Left ventricle myocardium inferior (tissue), 1 donor: ENCODE measurements at places on chromosomes 7 and 10. TPM values are rescaled to one million over a fixed set of nuclear protein-coding genes. Genes with fewer than 3 reads are reported as not detected.
A peak's percentile ranks its signal among the peaks of the same experiment; 100 is the strongest.

The MKX gene
- total RNA-seq, result 0.22 TPM

The RAB19 gene
- not detected for total RNA-seq

- DNase-seq, result no peak
Observed at GRCh38 chr7:91343996-91344629, 79.9 kb downstream of the FZD1 start.

- no peak for DNase-seq
Observed at GRCh38 chr7:90931986-90932916, 332.0 kb upstream of the FZD1 start.

GRCh38 chr7:47446871-47447466 is 134.9 kb downstream of the TNS3 start:
- DNase-seq, result no peak

DNA sequence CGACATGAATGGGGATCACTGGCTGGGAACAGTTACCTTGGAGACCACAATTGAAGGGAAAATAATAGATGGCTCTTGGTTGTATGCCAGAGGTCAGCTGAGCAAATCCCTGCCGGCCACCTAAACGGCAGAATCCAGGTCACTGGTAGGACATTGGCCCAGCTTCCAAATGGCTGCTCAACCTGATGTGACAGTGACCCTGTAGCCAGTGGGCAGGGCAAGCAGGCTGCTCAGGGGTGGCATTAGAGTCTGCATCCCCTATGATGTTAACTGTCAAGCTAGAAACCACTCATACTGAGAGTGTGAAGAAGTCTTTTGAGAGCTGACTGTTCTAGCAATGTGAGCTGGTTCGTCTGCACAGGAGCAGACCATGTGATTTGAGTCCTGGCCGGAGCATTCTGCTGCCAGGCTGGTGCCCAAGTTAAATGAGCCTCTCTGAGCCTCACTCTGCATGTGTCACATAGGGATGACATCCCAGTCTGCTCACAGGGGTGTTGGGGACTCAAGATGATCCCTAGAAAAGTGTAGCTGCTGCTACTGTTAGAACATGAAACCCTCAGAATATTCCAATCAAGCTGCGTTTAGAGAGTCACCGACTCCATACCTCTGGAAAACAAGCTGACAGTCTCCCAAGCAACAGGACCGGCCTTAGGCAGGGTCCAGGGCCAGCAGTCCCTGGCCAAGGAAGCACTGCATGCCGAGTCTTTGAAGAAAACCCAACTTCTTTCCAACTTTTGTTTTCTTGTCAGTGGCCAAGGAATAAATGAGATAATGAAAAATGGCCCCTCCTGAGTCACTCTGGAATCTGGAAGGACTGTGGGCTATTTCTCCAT is 69.7 kb downstream of the VWA2 start:
- DNase-seq, result no peak

DNA sequence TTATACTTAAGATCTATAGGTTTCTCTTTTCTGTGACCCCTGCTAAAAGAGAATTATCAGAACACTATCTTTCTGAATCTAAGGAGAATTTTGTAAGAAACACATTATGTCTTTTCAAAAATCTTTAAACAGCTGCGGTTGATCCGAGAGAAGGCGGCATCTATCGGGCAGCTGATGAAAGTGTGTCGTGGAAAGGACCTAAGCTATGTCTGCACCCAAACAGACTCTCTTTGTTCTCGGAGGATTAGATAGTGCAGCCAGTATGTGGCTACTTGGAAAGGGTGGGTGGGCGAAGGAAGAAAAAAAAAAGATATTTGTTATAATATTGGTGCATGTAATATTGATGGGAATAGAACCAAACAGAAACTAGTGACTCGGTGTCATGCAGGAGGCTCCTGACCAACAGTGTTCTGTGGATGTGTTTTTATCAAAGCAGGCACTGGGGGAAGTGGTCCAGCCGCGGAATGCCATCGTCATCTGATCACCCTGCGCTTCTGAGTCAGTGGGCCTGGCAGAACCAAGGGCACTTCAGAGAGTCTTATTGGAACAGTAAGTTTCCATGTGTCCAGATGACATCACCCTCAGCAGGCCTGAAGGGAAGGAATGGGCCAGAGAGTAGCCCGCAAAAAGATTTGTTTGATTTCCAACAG is 509.7 kb upstream of the AKR1E2 start:
- DNase-seq, result peak; percentile 34

- no peak for DNase-seq
Observed at GRCh38 chr7:138303230-138304070, 156.6 kb upstream of the TRIM24 start.

DNA sequence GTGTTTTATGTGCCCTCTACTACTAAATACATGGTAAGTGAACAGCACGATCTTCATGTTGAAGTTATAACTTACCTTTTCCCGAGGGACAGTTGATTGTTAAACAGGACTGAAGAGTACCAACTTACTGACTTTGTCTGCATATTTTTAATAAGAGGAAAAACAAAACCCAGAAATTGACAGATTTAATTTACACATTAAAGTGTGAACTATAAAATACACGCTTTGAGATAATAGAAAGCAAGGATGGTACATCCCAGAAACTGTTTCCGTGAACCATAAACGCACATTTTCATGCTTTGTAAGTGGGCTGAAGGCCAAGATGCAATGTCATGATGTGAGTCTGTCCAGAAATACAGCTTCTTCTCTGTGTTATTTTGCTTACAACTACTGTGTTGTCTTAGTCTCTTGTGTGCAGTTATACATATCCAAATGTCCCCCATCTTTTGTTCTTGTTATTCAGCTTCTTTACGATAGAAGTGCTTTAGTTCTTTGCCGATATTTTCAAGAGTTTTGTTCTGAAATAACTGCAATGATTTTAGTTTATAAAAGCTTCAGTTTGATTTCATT is 190.1 kb downstream of the MLLT10 start:
- DNase-seq, result no peak

GRCh38 chr10:114304571-114305421 is 65.7 kb downstream of the VWA2 start:
- DNase-seq, result peak; percentile 40

The IDI2 gene
- 0.33 TPM for total RNA-seq

DNA sequence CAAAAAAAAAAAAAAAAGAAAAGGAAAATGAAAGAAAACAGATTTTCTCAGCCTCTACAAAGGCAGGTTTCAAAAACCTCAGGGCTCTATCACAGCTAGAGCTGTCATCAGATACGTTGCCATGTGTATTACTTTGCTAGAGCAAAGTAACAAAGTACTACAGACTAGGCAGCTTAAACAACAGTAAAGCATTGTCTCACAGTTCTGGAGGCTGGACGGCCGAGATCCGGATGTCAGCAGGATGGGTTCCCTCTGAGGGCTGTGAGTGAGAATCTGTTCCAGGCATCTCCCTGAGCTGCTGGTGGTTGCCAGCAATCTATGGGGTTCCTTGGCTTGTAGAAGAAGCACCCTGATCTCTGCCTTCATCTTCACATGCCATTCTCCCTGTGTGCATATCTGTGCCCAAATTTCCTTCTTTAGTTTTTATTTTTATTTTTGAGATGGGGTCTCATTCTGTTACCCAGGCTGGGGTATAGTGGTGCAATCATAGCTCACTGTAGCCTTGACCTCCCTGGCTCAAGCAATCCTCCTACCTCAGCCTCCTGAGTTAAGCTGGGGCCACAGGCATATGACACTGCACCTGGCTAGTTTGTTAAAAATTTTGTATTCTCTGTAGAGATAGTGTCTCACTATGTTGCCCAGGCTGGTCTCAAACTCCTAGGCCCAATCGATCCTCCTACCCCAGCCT is 48.9 kb upstream of the KDM7A start:
- DNase-seq, result no peak

The LBX1 gene
- not detected for total RNA-seq

DNA sequence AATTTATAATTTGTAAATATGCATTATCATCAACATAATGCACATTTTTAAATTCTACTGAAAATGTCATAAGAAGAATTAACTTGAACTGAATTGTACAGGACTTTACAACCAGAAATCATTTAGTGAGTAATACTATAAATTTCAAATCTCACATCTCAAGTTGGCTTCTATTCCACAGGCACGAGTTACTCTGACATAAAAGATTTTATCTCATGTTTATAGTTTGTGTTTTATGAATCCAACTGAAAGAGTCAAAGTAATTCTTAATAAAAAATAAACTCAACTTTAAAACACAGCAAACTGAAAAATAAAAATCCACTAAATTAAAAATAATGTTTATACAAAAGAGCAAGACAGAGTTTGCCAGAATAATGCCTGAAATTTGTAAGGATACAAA is 129.2 kb downstream of the CD36 start:
- no peak for DNase-seq

- no peak for DNase-seq
Observed at GRCh38 chr10:77196614-77197013, 441.0 kb downstream of the KCNMA1 start.

The HOXA4 gene
- not detected for total RNA-seq

- no peak for DNase-seq
Observed at GRCh38 chr10:2143213-2143835, 406.0 kb upstream of the ADARB2 start.

DNA sequence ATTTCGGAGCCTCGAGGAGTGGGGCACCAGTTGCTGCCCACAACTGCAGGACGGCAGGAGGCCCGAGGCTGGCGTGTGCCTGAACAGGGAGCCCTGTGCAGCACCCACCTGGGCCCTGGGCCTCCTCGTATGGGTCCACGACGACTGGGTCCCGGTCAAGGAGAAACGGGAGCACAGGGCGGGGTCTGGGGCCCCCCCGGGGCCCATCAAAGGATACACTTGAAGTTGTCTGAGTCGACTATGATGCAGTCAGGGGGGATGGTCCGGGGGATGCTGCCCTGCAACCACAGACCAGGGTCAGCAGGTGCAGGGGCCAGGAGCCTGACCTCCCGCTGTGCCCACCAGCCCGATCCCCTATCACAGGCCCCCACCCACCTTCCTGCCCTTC is 28.5 kb upstream of the NKX6-2 start:
- DNase-seq, result peak; percentile 7

DNA sequence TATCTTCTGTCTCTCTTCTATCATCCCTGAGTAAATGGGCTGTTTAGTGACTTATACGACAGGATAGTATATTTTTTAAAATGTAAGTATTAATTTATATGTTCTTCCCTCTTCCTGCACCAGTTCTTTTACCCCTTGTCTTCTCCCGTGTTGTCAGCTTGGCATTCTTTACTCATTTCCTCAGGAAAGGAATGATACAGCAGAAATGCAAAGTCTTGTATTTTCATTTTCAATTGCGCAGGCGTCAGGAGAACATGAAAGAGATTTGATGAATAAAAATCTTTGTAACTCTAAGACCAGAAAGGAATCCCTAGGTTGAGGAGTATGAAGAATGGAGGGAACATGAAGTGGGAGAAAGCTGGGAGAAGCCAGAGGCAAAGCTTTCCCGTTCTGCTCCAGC is 18.8 kb upstream of the VPS41 start:
- no peak for DNase-seq

The BTBD16 gene
- total RNA-seq, result not detected

GRCh38 chr7:133542209-133542780 is 289.4 kb downstream of the EXOC4 start:
- DNase-seq, result no peak

DNA sequence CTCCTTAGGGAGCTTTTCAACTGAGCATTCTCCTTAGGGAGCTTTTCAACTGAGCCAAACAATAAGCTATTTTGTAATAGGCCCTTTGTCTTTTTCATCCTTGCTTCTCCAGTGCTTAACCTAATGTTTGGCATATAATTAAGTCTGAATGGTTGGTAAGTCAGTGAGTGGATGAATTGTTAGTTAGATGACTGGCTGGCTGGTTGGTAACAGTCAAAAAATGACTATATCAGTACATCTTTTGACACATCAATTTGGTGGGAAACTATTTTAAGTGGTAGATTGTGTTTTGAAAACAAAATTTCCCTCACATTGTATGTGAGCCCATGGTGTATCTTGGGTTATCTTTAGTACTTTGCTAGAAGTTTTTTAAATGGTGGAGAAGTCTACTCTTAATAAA is 16.4 kb downstream of the ING3 start:
- no peak for DNase-seq

DNA sequence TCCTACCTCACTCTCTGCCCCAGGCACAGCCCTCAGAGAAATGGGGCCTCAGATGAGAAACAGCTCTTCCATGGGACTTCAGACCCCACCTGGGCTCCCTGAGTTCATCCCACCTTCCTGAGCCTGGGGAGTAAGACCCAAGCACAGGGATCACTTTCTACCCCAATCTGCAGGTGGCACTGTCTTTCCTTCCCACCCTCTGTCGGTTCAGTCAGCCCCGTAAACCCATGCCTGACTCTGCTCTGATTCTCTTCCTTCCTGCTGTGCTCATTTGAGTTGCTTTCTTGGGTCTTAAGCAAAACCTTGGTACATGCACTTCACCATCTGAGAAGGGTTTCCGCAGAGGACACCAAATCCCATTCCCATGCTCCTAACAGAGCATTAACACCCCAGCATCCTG is 306.4 kb upstream of the CDC14C start:
- no peak for DNase-seq

The NEUROG3 gene
- total RNA-seq, result not detected

- DNase-seq, result no peak
Observed at GRCh38 chr7:7972128-7972527, 3.5 kb downstream of the GLCCI1 start.

DNA sequence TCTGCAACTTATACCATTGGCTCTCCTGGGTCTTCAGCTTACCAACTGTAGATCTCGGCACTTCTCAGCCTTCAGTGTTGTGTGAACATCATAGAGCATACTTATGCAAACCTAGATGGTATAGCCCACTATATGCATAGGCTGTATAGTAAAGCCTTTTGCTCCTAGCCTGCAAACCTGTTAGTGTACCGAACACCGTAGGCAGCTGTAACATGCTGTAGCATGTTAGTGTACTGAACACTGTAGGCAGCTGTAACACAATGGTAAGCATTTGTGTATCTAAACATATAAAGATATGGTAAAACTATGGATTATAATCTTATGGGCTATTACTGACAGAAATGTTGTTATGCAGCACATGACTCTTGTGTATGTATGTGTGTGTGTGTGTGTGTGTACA is 256.9 kb downstream of the WDR11 start:
- no peak for DNase-seq

The FGL2 gene
- 10.6 TPM for total RNA-seq

The ZNF736 gene
- total RNA-seq, result 4.1 TPM

GRCh38 chr10:102773320-102773719 is 29.6 kb downstream of the WBP1L start:
- DNase-seq, result no peak

DNA sequence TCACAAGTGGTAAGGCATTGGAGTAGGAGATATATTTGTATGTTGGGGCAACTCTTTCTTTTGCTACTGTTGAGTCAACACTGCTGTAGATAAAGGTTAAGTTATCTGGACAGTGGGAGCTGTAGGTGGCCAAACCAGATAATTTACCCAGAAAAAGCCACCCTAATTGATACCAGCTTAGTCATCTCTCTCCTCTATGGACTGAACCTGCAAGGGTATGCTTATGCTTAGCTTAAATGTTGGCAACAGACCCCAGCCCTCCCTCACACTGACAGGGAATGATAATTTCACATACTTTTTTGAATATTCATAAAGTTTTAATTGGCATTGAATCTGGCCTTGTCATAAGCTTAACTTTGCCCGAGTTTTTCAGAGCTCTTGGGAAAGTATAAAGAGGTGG is 66.3 kb downstream of the CREB5 start:
- DNase-seq, result no peak

- peak; percentile 60 for DNase-seq
Observed at GRCh38 chr10:121927318-121927840, 452 bp downstream of the ATE1 start.

The CLDN3 gene
- not detected for total RNA-seq

- DNase-seq, result no peak
Observed at GRCh38 chr10:98097616-98098015, 36.8 kb upstream of the R3HCC1L start.

The MSMB gene
- total RNA-seq, result not detected

The ASAH2 gene
- total RNA-seq, result not detected

The OPALIN gene
- not detected for total RNA-seq

GRCh38 chr7:44519546-44519945 is 21.6 kb downstream of the NPC1L1 start:
- no peak for DNase-seq
